ENCODE measurements at places on chromosomes 5 and 9.

DNA sequence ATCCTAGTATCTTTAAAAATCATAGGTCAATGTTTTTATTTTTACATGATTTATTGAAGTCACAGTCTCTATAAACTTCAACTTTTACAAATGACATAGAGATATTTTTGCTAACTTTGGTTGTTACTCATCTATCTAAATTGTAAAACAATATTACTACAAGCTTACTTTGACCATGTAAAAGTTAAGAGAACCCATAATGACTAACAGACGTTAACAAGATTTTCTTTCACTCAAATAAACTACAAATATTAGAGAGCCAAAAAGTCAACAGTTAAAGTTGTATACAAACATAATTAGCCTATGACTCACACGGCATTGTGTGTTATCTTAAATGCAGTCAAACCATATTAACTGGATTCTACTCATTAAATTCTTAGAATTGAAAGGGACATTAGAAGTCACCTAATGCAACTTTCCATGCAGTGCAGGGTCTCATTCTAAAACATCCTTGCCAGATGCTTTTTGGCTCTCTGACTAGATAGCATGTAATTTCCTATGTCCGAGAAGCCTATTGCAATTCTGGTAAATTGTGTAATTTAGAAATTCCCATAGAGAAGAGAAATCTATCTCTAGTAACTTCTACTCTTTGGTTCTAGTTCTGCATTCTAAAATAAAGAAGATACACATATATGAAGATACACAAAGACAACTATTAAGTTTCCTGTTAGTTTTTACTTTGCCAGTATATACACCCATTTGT, 42.2 kb upstream of the UGT3A2 start:
- DNase-seq, result no peak

GRCh38 chr9:136437430-136437829, 2.2 kb downstream of the INPP5E start:
- DNase-seq, result no peak

- no peak for DNase-seq
These were observed 18.5 kb upstream of the NTNG2 start for GRCh38 chr9:132143359-132143758.

- DNase-seq, result no peak
These were observed 22.4 kb upstream of the TRIM52 start for GRCh38 chr5:181283347-181283746.

DNA sequence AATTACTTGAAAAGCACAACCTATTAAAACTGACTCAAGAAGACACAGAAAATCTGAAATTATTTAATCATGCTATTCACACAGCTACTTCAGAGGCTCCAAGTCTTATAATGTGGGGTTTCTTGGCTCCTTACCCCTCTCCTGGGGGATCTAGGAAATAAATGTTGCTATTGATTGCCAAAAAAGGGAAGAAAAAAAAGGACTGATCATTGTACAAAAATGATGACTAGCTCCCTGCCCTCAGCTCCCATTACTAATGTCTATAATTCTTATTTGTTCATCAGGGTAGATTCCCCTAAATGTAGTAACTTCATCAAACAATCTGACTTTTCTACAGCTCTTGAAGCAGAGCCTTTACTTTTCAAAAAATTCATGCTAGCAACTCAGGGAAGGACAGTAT, 3.3 kb upstream of the SMC5 start:
- DNase-seq, result no peak

DNA sequence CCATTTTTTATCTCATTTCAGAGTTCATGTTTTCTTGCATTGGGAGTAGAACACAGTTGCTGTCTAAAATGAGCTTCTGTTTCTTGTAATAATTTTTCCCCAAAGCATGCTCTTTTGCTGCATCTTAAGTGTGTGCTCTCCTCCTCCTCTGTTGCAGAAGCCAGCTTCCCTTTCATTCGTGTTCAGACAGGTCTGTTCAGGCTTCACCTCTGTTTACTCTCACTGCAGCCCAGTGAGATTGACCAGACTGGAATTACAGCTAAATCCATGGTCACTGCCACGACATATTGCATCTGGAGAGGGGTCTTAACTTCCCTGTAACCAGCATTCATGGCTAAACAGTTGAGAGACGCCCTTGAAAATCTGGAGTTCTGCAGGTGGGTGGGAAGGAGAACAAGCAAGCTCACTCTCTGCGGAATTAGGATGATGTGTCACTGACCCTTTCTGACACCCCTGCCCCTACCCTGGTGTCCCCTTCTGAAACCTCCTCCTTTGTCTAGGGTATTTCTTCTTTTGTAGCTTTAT, 223.2 kb downstream of the FSTL4 start:
- DNase-seq, result no peak

DNA sequence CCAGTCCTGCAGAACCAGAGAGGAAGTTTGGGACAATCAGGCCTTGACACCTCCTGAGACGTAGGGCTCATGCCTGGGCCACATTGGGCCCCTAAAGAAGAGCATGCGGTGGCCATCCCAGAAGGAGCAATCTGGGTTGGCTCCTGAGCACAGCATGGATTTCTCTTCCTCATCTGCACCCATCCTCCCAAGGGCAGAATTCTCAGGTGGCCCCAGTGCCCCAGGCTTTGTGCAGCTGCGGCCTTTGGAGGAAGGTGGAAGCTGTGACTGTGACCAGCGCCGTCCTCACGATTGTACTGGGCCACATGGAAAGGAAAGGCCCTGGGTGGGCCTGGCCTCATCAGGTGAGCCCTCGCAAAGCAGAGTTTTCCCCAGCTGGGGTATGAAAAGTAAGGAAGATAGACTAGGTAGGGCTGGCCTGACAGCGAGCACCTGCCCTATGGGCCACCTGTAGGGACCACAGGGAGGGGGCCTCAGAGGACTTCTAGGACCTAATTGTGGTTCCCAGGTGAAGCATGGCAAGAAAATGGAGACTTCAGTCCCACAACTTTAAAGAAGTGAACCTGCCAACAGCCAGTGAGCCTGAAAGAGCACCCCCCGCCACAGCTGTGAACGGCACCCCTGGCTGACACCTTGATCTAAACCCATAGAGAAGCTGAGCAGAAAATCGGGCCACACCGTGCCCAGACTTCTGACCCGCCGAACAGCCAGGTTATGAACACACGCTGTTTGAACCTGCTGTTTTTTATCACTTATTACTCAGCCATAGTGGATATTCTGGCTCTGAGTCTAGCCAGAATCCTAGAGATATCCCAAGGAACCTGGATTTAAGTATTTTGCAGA, 164.1 kb downstream of the IRX2 start:
- DNase-seq, result no peak

- no peak for DNase-seq
These were observed 61.5 kb downstream of the RAB14 start for GRCh38 chr9:121140162-121140561.

DNA sequence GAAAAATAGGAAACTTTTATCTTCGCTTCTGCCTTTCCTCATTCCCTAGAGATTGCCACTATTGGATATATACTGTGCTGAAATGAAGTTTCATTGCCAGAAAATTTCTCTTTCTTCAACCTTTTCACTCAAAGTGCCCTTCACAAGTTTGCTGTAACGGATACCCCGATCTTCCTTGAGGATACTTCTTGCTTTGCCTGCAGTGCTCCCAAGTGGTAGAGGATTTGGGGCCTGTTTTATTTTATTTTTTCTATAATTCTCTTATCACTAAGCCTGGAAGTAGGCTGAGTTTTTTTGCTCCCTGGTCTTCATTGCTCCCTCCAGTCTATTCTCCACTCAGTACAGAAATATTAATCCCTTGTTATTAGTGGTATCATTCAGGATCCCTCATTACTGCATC, 481.4 kb upstream of the CDH18 start:
- DNase-seq, result no peak

DNA sequence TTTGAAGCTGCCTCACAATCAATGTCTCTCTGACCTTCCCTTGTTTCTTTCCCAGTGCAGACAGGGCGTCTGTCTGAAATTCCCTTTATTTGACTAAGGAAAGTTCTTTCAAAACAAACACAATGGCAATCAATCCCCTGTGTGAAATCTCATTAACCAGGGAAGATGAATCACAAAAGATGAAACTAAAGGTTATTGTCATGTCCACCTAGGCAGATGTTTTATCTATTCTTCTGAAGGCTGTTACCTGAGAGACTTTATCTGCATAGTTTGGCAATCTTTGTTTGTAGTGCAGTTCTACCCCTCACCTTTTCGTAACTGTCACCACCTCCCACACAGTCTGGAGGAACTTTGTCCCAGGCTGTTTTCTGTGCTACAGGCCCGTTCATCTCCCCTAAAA, 217.5 kb upstream of the RIOK2 start:
- DNase-seq, result no peak

- DNase-seq, result no peak
These were observed 911 bp downstream of the ABLIM3 start for GRCh38 chr5:149141957-149142851.

DNA sequence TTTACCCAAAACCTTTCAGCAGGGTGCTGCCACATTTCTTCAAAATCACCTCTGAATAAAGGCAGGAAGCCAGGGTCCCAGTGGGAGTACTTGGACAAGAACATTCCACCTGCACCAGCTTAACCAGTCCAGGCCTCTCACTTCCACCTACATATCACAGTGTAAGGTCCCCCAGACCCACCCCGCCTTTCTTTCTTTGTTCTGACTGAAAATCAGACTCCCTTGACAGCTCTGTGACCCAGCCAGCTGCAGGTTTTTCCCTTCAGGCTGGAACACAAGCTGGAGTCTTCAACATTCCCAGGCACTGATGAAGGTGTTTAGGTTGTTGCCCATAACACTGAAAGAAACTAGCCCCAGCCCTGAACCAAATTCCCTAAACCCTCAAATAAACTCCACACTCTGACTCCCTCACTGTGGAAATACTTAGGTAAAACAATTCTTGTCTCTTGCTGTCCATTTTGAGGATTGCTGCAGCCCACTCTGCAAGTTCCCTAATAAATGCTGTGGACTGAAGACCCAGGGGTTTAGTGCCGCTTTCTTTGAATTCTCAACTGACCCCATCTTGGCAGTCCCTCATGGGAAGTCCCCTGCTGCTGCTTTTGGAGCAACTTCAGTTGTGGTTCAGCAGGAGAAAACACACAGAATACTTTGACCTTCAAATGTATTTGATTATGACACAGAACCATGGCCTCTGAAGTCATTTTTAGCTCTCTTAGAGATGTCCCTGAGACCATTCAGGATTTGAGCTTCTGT, 24.8 kb downstream of the P4HA2 start:
- DNase-seq, result no peak

GRCh38 chr5:87899721-87900131, 368.9 kb downstream of the TMEM161B start:
- no peak for DNase-seq

DNA sequence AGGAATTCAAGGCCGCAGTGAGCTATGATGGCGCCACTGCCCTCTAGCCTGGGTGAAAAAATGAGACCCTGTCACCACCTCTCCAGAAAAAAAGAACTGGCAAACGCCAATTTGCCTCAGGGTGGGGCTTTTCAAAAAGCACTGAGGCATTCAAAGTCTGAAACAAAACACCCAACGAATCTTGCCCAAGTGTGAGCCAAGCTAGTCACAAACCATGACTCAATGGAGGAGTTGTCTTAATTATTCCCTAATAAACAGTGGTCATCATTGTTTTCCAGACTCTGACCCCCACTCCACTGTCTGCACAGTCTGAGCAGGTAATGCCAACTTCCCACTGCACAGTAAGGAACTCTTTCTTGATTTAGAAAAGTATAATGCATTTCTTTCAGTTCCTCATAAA, 16.8 kb downstream of the FRMD3 start:
- DNase-seq, result no peak

GRCh38 chr9:92189782-92190535, 74.7 kb upstream of the SPTLC1 start:
- DNase-seq, result no peak

DNA sequence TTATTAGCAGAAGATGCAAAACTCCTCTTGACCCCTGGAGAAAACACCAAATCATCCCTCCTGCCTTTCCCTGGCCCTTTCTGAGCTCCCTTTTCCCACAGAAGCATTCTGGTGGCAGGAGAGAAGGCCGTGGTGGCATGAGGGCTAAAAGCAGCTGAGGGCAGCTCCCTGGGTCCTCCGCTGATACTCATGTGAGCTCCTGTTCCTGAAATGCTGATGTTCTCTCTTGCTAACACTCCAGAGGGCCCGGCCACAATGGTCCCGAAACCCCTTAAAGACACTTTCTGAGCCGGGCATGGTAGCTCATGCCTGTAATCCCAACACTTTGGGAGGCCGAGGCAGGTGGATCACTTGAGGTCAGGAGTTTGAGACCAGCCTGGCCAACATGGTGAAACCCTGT, 183.1 kb downstream of the HSPA4 start:
- no peak for DNase-seq

GRCh38 chr5:162466011-162466410, 398.4 kb downstream of the GABRG2 start:
- no peak for DNase-seq

- no peak for DNase-seq
These were observed at the start of gene FER for GRCh38 chr5:108747774-108748400. Gene FER, plus strand, starts transcription at chr5:108747897. Its CDS starts 50,286 bp downstream, at chr5:108798183.

DNA sequence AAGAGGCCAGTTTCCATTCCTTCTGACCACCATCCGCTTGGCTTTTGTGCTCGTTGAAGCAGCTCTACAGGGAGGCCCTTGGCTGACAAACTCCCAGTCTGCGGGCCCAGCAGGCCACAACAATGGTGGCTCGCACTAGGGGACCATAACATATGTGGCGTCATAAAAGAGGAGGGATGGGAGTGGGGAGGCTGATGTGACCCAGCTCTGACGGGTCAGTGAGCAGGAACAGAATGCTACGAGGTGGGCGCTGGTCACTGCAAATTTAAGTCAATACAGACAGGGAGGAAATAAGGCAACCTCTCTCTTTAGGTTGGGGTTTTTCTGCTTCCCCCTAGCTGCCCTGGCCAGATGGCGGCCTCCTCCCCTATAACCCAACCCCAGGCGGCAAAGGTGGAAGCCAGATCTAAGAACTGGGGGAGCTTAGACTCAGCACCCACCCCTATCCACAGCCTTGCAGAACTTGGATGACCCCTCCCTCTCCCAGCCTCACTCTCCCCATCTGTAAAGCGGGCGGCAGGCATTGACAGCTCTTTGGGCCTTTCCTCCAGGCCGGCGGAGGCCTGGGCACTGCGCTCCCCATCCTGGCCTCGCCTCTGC, 778 bp downstream of the FRRS1L start:
- DNase-seq, result no peak

DNA sequence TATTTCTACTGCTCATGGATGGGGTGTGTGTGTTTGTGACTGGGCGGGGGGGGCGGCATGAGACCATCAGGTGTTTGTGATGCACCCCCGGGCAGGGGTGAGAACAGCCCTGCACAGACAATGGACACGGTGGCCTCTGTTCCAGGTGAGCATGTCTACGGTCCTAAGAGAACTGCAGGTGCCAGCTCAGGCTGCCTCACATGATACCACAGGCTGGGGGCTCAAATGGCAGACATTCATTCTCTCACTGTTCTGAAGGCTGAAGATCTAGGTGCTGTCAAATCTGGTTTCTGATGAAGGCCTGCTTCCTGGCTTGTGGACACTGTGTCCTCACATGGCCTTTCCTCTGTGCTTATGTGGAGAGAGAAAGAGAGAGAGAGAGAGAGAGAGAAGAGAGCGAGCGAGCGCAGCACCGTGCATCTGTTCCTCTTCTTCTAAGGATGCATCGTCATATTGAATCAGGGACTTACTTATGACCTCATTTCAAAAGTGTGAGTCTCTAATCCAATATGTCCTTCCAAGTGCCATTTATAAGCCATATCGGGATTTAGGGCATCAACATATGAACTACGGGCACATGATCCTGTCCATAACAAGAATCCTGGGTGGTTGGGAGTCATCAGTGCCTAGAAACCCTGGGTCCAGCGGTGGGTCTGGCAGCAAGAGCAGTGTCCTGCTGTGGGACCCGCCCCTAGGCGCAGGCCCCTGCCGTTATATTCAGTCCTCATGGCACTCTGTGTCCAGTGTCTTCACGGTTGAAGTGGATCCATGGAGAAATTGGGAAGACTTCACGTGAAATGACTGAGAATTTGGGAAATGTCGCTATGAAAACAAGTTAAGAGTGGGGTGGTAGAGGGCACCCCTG, 42.5 kb downstream of the NXNL2 start:
- DNase-seq, result no peak

- no peak for DNase-seq
These were observed 138.5 kb upstream of the IRX2 start for GRCh38 chr5:2890011-2890410.
